ENCODE measurements at places on chromosomes 7 and 10.

DNA sequence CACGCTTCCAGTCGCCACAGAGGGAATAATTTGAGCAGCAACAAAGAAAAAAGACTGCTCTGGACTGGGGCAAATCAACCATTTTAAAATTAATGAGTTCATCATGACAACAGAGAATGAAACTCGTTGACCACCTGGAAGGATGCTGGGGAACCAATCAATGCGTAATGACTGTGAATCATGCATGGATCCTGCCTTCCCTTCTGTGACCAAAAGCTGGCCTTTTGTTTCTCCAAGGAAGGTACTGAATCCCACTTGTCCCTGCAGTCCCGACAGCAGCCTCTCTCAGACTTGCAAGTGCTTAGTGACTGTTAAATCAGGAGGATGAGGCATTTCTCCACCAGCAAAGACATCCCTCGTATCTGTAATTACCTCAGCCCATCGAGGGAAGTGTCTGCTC, 68.0 kb upstream of the TNS3 start:
- no peak for DNase-seq

DNA sequence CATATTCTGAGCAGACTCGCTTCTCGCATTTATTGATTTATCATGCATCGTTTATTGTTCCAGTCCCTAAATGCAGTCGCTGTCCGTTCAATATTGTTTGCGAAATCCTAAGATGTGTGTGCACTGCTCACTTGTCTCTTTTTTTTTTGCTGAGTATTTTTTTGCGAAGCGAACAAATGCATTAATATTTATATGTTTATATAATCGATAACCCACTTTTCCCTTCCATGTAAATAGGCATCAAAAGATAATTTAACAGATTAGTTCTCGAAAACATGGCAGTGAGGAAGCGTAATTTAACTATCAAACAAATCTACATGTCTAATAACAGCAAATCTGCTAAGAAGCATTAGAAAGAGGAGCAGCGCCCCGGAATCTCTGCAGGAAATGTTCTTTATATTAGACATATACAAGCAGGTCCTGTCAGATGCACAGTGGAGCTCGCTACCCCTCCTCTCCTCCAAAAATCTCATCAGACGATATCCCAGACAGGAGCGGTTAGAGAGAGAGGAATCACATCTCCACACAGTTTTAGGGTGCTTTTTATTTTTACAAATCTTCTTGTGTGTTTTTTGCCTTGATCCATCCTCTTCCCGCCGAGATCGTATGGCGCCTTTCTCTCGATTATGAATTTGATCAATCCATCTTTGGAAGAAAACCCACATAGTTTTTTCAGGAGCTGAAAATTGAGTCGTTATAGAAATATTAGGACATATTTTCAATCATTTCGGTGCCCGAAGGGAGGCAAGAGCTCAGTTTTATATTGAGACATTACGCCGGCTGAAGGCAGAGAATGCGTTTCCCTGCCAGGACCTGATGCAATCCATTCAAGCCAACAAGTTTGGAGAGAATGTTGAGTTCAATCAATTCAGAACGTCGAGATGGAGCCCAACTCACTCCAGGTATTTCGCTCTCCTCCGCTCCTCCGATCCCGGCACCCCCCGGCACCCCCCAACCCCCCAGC, at the start of gene ARID5B:
Gene ARID5B (plus strand): TSS at position 871 of the 964 bp plus-strand sequence. CDS start 11 bp downstream, at position 882.
- DNase-seq, result peak; percentile 66

DNA sequence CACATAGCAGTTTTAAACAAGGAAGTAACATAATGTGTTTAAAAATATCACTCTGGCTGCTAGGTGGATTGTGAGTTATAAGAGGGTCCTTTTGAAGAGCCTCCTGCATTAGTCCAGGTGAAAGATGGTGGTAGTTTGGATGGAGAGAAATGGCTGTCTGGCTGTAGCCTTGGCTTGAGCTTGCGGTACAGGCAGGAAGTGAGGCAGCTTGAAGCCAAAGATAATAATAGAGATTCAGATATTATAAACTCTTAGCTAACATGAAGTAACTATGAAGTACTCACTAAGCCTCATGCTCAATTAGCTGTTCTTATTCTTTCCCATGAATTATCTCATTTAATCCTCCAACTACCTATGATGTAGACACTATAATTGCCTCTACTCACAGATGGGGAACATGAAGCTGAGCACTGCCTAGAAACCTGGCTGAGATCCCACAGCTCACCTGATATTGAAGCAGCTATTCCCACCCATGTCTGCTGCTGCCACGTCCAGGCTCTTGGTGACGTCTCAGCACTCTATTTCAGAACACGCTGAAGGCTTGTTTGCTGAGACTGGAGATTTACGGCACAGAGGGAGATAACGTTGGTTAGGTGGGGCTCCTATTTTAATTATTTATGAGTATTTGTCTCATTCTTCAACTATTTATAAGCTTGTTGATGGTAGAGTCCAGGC, 10.4 kb downstream of the C10orf120 start:
- no peak for DNase-seq

- peak; percentile 33 for DNase-seq
Observed at GRCh38 chr7:113915956-113916355, 2.9 kb downstream of the PPP1R3A start.

DNA sequence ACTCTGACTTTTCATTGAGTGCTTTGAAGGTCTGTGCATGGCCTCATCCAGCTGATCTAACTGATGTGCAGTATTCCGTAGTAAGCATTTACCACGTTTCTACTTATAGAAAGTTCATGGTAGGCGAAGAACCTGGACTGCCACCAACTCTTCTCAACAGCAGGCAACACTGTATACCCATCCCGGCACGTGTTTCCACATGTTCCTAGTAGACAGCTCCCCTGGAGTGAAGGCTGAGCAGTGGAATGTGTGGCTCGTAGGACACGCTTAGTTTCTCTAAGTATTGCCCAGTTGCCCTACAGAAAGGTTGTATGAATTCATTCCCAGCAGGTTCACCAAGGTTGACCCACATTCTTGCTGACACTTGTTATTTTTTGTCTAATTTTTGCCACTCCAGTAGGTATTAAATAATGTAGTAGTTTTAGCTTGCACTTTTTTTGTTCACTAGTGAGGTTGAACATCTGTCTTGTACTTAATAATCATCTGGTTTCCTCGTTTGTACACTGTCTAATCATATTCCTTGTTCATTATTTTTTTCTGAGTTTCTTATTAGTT, 15.2 kb downstream of the PROSER2 start:
- no peak for DNase-seq

DNA sequence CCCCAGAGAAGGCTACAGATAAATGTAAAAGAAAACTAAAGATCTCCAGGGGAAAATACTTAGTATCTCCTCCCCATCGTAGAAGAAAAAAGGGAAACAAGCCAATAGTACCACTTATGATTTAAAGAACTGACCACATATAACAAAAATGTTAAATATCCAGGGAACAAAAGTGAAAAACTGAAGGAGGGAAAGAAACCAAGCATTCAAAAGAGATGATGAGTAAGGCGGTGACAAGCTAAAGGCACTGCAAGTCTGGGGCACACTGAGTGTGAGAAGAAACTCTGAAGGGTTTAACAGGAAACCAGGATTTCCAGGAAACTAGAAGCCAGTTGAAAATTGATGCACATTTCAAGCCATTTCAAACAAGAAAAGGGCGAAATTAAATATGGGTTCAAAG, 226.3 kb downstream of the AHR start:
- no peak for DNase-seq

- peak; percentile 80 for DNase-seq
Observed at GRCh38 chr10:5442065-5442989, 30.0 kb downstream of the NET1 start.

DNA sequence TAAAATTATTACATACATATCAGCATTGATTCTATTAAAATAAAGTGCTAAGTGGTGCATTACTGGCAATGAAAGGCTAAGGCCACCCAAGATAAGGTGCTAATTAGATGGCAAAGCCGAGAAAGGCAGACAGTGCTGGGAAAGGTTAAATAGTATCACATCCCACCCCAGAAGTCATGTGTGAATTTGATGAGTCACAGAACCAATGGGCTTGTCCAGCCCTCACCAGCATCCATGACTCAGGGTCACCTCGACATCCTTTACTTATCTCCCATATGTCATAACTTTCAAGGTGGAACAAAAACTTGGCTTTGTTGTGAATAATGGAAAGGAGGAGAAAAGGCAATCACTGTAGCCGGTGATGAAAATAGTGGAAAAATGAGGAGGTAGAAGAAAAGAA, 459.1 kb downstream of the PLXNA4 start:
- DNase-seq, result no peak

DNA sequence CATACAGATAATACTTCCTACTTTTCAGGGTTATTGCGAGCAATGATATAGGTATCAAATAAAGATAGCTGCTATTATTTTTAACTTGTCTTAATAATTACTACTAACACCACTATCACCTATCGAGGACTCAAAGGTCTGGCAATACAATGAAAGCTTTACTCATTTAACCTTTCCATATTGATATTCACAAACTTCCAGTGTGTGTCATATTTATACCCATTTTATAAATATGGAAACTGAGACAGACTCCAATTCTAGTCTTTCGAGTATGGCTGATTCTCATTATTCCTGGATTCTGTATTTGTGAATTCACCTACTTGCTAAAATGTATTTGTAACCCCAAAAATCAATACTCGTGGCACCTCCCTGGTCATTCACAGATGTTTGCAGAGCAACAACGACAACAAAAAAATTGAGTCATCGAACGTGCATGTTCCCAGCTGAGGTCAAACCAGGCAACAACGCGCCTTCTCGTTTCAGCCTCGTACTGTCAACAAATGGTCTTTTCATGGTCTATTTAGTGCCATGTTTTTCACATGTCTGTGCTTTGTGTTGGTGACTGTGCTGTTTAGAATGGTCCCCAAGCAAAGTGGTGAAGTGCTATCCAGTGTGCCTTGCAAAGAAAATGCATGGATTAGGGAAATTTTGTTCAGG, 51.7 kb downstream of the SMURF1 start:
- no peak for DNase-seq

DNA sequence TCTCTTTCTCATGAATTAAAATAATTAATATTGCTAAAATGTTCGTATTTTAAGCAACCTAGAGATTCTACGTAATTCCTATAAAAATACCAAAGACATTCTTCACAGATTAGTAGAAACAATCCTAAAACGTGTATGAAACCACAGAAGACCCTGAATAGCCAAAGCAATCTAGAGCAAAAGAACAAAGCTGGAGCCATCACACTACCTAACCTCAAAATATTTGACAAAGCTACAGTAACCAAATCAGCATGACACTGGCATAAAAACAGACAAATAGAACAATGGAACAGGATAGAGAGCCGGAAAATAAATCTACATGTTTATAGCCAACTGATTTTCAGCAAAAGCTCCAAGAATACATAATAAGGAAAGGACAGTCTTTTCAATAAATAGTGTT, 105.5 kb upstream of the PTN start:
- DNase-seq, result no peak

DNA sequence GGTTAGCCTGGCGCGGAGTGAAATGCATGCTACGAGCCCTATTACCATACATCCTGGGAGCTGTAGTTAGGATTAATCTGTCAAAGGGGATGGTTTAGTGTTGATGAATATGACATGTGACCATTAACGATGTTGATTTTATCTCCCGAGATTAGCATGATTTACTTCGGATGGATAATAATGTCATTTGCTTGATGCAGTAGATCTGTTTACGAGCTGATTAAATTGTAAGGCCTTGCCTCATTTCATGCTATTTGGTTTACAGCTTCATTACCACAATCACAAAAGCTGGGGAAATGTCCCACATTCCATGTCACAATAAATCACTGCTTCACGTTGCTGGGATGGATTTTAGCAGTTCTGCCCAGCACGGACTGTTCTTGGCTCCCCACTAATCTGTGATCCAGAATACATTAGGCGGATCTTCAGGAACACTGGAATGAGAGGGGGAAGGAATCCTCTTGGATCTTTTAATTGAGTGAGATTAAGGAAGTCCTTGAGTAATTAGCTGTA, 22.3 kb downstream of the ZNF503 start:
- no peak for DNase-seq

DNA sequence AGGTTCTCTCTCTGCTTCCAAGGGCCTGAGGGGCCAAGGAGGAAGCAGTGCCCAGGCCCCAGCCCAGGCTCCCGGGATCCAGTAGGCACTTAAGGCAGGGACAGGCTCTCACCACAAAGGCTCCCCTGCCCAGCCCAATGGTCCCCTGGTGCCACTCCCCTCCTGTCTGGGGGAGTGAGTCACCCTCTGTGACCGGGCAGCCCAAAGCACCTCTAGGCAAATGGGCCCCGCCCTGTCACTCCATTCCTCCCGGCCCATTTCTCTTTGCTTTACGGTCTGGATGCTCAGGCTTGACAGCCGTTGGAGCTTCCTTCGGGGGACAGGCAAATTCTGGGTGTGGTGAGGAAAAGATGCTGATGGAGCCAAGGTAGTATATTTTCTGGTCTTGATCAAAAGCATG, at the start of gene CALHM3:
Gene CALHM3 (minus strand): TSS at position 106 of the 400 bp plus-strand sequence. CDS start 208 bp downstream, outside the sequence.
- DNase-seq, result no peak

GRCh38 chr10:78360284-78360683, 326.6 kb downstream of the RPS24 start:
- no peak for DNase-seq

DNA sequence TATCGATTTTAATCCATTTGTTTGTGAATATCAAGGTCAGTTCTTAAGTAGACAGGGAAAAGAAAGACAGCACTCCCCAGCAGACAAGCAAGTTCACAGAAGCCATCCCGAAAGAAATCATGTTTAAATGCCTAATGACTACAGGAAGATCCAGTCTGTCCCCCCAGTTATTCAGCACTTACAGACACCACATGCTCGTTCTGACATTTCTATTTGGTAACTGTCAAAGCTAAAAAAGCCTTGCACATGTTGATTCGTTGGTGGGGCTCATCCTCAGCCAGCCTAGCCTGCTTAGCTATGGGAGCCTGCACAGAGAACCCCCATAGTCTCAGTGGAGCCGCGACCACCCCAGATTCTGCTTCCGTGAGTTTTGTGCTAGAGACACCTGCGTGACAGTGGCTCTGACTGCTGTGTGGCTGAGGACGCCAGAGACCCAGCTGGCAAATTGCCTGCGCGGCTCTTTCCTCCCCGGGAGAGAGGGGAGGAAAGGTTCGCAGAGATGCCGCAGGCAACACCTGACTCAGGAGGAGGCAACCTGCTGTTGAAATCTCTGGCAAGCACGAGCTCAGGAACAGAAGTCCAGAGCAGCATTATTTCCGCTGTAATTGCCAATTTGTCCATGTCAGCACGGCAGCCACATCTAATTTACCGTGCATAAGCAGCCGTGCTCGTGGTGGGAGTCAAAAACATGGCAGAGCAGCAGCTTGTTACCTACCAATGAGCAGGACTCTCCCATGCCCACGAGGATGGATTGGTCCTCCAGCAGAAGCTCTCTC, 194.2 kb downstream of the GPAM start:
- no peak for DNase-seq

- DNase-seq, result no peak
Observed at GRCh38 chr7:26865094-26865388, 651 bp upstream of the SKAP2 start.

GRCh38 chr10:44935201-44935965, 24.2 kb upstream of the RASSF4 start:
- no peak for DNase-seq

DNA sequence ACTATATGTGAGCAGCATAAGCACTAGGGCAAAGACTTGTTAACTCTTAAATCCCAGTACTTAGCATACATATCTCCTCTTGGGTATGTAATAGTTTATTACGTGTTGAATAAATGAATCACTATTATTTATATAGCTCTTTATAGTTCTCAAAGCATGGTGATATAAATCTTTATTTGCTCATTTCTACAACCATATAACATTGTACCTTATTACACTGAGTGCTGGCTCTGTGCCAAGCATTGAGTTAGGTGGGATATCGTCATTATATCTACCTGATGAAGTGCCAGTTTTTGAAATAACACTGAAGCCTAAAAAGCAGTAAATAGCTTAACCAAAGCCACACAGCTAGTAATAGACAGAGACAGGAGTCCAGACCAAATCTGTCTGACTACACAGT, 27.9 kb downstream of the AHR start:
- no peak for DNase-seq

- DNase-seq, result no peak
Observed at GRCh38 chr7:81264116-81264515, 345.3 kb upstream of the SEMA3C start.
